Nephron progenitor cell (in vitro differentiated cells): ENCODE measurements at places on chromosomes 16 and 17.

- DNase-seq: no peak
Observed at GRCh38 chr17:29663155-29663554, 40.4 kb upstream of the CORO6 start.

- DNase-seq: no peak
Observed at GRCh38 chr16:57534337-57534880, 2.0 kb downstream of the CCDC102A start.

GRCh38 chr16:67164599-67165061 lies at the start of gene HSF4:
HSF4 (plus strand) TSS chr16:67164745; CDS start chr16:67164812, 67 bp downstream.
- DNase-seq: no peak

DNA sequence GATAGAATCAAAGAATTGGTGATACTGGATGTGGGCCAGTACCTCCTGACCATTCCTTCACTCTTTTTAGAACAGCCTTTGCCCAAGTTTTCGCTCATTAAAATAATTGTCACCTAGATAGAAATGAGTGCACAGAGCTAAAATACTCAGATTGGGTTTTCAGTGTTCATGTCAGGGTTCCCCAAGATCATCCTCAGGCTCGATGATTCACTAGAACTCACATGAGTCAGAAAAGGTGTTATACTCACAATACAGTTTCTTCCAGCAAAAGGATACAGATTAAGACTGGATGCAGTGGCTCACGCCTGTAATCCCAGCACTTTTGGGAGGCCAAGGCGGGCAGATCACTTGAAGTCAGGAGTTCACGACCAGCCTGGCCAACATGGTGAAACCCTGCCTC lies 19.9 kb downstream of the ERCC4 start:
- no peak for DNase-seq

GRCh38 chr16:3787924-3788661 lies 70.8 kb upstream of the TRAP1 start:
- no peak for DNase-seq

- DNase-seq: no peak
Observed at GRCh38 chr16:85192238-85193114, 80.2 kb upstream of the CIBAR2 start.

- DNase-seq: no peak
Observed at GRCh38 chr16:80034948-80035663, 434.6 kb upstream of the MAF start.

- DNase-seq: no peak
Observed at GRCh38 chr16:31880322-31880979, 6.8 kb downstream of the ZNF267 start.

GRCh38 chr17:67990909-67991308 lies 5.4 kb downstream of the C17orf58 start:
- DNase-seq: no peak

GRCh38 chr17:49727380-49727779 lies 19.6 kb upstream of the SLC35B1 start:
- no peak for DNase-seq

DNA sequence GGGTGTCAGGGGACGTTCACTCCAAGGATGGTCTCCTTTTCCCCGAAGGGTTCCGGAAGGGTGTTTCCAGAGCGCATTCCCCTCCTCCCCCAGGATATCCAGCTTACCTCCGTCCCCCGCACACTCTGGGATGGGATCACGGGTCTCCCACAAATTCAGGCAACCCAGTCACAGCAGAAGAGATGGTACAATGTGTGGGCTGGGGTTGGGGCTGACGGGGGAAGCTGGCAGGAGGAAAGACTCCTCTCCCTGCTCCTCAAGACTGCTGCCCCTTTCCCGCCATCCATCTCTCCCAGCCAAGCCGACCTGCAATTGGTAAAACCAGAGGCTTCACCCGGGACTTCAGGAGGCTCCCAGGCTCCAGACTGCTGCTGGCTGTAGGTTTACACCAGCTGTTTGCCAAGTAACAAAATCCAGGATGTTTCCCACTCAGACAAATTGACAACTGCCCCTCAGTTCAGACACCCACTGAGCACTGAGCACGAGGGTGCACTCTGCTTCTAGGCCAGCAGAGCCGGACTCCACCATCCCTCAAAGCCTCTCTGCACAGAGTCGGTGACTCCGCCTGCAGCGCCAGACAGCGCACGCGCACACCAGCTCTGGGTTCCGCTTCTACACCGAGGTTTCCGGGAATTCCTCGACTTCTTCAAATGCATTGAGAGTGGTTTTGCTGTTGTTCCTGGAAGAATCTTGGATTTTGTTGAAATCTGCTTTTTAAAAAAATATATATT lies 37.7 kb downstream of the ASPA start:
- DNase-seq: no peak

DNA sequence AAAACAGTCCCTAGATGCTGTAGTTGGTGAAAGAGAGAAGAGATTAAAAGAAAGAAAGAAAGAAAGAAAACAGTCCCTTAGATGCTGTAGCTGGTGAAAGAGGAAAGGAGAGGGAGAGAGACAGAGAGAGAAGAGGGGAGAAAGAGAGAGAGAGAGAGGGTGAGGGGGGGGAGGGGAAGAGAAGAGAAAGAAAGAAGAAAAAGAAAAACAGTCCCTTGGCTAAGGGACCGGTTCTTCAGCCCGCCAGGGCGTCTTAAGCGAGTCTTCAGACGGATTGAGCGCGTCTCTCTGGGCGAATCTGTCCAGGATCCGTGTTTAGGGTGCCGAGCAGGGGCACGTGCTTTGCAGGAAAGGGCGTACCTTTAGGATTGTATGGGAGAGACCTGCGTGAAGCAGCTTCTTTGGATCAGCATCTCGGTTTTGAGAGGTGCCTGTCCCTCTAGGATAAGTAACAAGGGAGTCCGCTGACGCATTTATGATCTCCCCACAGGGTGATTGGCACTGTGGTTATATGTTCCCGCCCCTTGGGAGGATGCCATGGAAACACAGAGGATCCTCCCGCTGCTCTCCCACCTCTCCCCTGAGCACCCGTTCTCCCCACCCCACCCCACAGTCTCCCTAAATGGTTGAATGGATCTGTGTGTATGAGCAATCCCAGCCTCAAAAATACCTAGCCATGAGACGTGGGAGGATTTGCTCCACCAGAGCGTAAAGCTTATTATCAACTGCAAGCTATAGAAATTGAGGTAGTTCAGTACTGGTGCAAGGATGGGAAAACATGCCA lies 16.7 kb downstream of the GNGT2 start:
- peak; percentile 62 for DNase-seq

DNA sequence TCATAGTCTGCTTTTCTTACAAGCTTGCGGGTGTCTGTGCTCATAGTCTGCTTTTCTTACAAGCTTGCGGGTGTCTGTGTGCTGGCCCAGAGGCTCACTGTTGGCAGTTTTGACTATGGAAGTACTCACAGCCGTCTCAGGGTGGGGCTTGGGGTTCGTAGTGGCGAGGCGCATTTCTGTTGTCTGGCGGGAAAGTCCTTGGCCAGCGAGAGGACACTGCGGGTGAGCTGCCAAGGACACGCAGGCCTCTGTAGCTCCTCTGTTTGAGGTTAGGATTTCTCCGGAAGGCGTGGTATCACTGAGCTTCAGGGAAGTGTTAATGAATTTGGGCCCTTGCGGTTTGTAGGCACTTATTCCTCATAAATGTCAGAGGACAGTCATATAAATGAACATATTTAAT lies 13.5 kb downstream of the TBCD start:
- DNase-seq: no peak

GRCh38 chr16:66229651-66230050 lies 136.8 kb upstream of the CDH5 start:
- DNase-seq: no peak

DNA sequence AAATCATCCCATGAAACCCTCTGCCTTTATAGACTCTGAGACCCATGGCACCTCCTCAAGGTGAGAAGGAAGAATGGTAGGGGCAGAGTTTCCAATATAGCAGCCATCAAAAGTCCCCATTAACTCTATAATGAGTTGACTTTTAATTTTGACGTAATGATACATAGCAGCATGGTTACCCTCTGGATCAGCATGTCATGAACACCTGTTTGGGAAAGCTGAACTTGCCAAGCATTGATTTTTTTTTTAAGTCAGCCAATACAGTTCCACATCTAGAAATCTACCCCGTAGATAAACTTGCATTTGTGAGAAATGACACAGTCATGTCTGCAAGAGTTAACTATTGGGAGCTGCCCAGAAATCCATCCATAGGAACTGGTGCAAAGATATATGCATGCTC lies 191.8 kb downstream of the TMEM114 start:
- no peak for DNase-seq

GRCh38 chr17:7982173-7982572 lies 20.2 kb upstream of the GUCY2D start:
- DNase-seq: no peak

DNA sequence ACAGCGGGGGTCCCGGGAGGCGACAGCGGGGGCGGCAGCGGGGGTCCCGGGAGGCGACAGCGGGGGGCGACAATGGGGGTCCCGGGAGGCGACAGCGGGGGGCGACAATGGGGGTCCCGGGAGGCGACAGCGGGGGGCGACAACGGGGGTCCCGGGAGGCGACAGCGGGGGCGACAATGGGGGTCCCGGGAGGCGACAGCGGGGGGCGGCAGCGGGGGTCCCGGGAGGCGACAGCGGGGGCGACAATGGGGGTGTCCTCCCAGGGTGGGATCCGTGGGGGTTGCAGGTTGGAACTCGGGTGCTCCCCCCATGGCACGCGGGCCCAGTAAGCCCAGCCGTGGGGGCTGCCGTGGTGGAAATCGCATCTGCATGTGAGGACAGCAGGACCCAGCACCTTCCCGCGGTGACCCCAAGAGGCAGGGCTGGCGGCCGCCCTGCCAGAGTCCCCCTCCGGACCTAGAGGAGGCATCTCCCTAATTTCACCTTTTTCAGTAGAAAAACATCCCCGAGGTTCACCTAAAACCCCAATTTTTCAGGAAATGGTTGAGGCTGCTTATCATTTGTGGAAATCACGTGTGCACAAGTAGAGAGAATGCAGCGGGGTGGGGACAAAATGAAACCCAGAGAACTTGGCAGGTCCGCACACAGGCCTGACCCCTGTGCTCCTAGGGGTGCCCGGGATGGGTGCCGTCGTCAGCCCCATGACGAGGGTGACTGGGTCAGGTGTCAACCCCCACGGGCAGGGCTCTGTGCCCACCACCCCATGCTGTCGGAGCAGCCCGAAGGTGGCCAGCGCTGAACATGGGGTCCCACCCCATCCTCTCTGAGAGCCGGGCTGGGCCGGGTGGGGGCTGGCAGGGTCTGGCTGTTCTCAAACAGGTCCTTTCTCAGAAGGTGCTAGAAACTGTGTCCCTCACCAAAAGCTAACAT lies 10.5 kb upstream of the METRNL start:
- no peak for DNase-seq

GRCh38 chr17:3814361-3814760 lies 13.4 kb upstream of the ITGAE start:
- DNase-seq: no peak

DNA sequence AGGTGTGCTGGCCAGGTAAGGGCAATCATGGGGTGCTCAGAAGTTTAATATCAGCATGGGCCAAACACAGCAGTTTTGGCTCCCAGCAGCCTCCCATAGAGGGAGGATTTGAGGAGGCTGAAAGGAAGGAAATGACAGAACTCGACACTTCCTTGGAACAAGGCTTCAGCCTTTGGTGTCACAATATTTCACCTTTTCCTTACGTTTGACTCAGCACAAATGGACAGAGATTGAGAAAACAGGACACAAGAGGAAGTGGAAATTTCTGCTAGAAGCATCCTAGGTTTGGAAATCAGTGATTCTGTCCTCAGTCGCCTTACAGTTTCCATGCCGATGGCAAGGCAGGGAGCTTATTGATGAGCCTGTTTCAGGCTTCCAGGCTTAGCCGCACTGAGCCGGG lies 181.4 kb downstream of the MAF start:
- no peak for DNase-seq

GRCh38 chr17:75456039-75456416 lies 407 bp upstream of the TMEM94 start:
- DNase-seq: no peak

GRCh38 chr16:29009050-29009837 lies 24.4 kb downstream of the LAT start:
- DNase-seq: no peak

GRCh38 chr16:74591876-74592650 lies 14.9 kb downstream of the GLG1 start:
- DNase-seq: no peak

GRCh38 chr17:74271281-74271680 lies 2.8 kb upstream of the DNAI2 start:
- no peak for DNase-seq

DNA sequence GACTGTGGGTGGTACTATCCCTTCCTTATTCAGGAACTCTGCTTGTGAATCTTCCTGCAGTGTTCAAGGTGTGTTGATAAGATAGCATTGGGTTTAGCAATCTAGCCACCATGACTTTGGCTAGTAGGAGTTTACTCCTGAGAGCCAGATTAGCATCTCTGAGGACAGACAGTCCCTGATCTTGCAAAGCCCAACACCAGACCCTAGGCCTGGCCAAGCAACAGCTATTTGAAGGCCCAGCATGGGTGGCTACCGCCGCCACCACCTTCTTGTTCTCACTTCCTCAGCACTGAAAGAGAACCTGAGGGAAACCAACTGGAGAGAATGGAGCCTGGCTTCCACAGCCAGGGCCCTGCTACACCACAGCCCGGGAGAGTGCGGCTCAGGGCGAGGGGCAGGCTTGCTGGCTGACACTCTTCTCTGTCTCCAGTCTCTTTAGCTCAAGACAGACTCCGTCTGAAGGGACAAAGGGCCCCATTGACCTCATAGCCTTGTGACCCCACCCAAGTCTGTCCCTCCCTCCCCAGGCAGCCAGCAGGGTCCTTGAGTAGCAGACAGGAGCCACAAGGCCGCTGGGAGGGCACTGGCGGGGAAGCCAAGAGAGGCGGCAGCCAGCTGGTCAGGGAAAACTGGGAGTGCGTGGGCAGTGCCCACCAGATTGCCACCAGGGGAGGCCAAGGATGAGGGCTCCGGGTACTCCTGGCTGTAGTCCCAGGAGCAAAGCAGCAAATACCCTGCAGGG lies 10.9 kb upstream of the ARHGAP23 start:
- DNase-seq: no peak

- DNase-seq: no peak
Observed at GRCh38 chr16:66572356-66572755, 6.1 kb downstream of the CMTM1 start.

DNA sequence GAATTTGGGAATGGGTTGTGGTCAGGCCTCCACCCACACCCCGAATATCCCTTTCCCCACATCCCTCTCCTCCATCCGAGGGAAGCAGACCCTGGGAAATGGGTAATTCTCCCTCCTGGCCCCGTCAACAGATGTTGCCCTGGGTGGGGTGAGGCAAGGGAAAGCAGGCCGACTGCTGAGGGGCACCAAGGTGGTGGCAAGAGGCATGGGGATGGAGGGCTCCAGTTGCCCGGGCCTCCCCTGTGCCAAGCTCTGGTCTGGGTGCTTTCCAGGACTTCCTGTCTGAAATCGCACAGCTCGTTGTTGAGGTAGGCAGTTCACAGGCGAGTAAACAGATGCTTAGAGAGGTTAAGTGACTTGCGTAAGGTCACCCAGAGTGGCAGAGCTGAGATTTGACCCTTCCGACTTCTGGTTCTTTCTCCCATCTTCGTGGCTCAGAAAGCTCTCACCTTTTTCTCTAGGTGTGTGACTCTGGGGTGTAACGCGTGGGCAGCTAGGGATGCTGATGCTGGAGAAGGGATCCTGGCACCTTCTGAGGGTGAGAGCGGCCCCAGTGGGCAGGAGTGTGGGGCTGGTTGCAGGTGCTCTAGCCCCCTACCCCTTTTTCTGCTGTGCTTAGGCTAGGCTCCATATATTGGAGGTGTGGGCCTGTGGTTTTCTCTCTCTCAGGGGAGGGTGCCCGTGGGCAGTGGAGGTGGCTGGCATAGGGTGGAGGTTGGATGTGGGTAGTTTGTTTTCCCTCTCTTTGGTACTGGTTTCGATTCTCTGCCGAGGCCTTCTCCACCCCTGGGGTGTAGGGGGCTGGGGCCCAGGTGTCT lies 17.2 kb downstream of the RARA start:
- no peak for DNase-seq

- no peak for DNase-seq
Observed at GRCh38 chr17:50664788-50665458, 30.2 kb downstream of the ABCC3 start.
